ENCODE measurements at places on chromosomes 5 and 9. TPM values are rescaled to one million over a fixed set of nuclear protein-coding genes. Genes with fewer than 3 reads are reported as not detected.

DNA sequence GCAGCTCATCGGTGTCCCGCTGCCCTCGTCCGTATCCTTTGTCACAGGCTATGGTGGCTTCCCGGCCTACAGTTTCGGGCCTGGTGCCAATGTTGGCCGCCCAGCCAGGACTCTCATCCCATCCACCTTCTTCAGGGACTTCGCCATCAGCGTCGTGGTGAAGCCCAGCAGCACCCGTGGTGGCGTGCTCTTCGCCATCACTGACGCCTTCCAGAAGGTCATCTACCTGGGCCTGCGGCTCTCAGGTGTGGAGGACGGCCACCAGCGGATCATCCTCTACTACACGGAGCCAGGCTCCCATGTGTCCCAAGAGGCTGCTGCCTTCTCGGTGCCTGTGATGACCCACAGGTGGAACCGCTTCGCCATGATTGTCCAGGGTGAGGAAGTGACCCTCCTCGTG lies 41.9 kb downstream of the COL15A1 start:
- H3K27me3 ChIP-seq: no peaks in the 10 kb centered on the region
- no peaks in the 10 kb centered on the region for H3K36me3 ChIP-seq
- H3K4me1 ChIP-seq: no peaks in the 10 kb centered on the region
- DNase-seq: no peak

GRCh38 chr5:180631549-180632383 lies 17.6 kb downstream of the FLT4 start:
- H3K36me3 ChIP-seq: no peaks in the 10 kb centered on the region
- no peak overlapping the region for H3K27ac ChIP-seq

DNA sequence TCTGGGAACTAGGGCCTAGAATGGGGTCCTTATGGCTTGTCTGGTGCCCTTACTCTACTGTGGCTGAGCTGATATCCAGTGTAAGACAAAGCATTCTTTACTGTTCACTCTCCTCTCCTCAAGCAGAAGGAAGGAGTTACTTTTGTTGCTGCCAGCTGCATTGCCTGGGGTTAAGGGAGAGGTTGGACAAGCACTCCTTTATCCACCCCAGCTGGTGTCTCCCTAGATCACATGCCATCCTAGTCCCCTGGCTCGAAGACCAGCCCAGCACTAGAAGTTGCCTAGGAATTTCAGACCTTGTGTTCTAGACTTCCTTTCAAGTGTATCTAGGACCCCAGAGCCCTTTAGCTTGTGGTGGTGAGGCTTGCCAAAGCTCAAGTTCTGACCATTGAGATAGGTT lies 1051.5 kb upstream of the C9orf72 start:
- no peak overlapping the region for H3K27ac ChIP-seq
- no peak overlapping the region for H3K4me3 ChIP-seq
- H3K36me3 ChIP-seq: no peaks in the 10 kb centered on the region
- no peak for DNase-seq

DNA sequence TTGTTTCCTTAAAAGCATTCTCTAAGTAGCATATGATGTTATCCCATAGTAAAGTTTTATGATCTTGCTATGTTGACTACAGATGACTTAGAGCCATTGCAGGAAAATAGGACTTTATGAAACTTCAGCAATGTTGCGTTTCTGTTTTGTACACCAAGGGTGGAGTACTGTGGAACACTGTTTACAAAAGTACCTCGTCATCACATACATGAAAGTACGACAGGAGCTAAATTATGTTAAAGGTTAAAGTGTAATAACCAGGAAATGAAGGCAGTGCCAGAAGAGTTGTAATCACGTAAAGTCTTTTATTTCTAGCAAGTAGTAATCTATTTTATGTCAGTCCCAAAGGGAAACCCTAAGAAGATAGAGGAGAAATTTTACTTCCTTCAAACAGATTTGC lies 50.9 kb downstream of the C9orf85 start:
- H3K36me3 ChIP-seq: peaks cover 6% of the 10 kb centered on the region
- no peaks in the 10 kb centered on the region for H3K27me3 ChIP-seq
- H3K4me1 ChIP-seq: no peaks in the 10 kb centered on the region
- no peak for DNase-seq
- H3K27ac ChIP-seq: no peak overlapping the region

- H3K4me3 ChIP-seq: no peak overlapping the region
- no peak for DNase-seq
- H3K4me1 ChIP-seq: peaks cover 5% of the 10 kb centered on the region
- H3K27me3 ChIP-seq: peaks cover 36% of the 10 kb centered on the region
- no peaks in the 10 kb centered on the region for H3K36me3 ChIP-seq
These were observed 28.7 kb upstream of the PDE8B start for GRCh38 chr5:77181596-77182304.

Gene SLC28A3
- total RNA-seq: not detected

DNA sequence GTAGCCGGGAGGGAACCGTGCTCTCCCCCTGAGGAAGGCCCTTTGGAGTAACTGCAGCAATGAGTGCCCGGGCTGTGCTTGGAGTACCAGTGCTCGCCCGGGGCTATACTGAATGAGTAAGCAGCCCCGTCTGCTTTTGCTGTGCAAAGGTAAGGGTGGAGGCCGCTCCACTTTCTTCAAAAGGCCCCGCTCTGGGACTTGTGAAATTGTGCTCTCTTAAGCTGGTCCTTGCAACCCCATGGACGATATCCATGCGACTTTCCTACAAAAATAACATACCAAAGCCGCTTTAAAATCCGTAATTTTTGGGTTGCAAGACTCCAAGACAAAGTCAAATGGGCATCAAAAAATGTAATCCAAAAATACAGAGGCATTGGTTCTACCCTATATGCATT lies 578 bp upstream of the TNFAIP8 start:
- peak; percentile 63 for DNase-seq
- H3K4me1 ChIP-seq: peaks cover 87% of the 10 kb centered on the region
- H3K36me3 ChIP-seq: peaks cover 20% of the 10 kb centered on the region
- H3K4me3 ChIP-seq: peak overlapping the region; percentile 61

Gene SPAAR
- not detected for total RNA-seq

DNA sequence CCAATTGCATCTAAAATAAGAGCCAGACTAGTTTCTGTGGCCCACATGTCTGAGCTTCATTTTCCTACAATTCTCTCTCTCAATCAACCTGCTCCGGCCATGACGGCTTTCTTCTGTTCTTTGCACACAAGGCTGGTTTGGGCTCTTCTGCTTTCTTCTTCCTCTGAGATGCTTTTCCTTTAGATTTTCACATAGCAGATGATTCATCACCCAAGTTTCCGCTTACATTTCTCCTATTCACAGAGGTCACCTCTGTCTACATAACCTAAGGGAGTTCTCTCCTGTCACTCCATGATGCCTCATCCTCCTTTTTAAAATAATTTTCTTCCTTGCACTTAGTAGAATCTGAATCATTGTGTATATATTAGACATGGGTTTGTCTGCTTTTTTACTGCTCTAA lies 334.6 kb upstream of the TUSC1 start:
- H3K4me3 ChIP-seq: no peak overlapping the region
- H3K36me3 ChIP-seq: no peaks in the 10 kb centered on the region
- H3K27ac ChIP-seq: no peak overlapping the region
- H3K4me1 ChIP-seq: no peaks in the 10 kb centered on the region
- H3K27me3 ChIP-seq: no peaks in the 10 kb centered on the region

DNA sequence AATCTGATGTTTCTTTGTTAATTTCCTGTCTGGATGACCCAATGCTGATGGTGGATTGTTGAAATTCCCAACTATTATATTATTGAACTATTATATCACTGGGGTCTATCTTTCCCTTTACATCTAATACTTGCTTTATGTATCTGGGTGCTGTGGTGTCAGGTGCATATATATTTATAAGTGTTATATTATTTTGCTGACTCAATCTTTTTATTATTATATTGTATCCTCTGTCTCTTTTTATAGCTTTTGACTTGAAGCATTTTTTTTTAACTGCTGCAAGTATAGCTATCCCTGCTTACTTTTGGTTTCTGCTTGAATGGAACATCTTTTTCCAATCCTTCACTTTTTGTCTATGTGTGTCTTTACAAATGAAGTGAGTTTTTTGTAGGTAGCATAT lies 255.9 kb downstream of the RAB3C start:
- no peak overlapping the region for H3K27ac ChIP-seq
- no peak overlapping the region for H3K4me3 ChIP-seq
- no peaks in the 10 kb centered on the region for H3K27me3 ChIP-seq
- no peak for DNase-seq

DNA sequence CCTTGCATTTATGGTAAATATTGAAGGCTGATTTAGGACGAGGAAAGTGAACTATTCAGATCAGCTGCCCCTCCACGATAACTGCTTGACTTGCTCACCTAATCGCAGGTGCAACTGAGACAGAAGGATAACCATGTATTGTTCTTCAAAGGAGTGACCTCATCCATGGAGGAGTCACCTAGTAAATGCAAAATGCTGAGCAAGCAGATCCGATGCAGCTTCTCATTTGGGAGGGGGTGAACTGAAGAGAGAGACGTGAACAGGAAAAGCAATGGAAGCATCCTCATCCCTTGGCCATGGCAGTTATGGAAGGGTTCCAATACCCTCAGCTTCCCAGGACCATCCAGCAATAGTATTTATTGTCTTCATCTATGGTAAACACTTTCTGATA lies 47.5 kb downstream of the RASGRF2 start:
- H3K4me3 ChIP-seq: peak overlapping the region; percentile 50
- H3K4me1 ChIP-seq: peaks cover 62% of the 10 kb centered on the region
- H3K27me3 ChIP-seq: no peaks in the 10 kb centered on the region
- peak; percentile 18 for DNase-seq
- H3K27ac ChIP-seq: peak overlapping the region; percentile 78

GRCh38 chr5:140196115-140196814 lies 21.3 kb downstream of the CYSTM1 start:
- no peak overlapping the region for H3K27ac ChIP-seq
- DNase-seq: no peak
- H3K27me3 ChIP-seq: no peaks in the 10 kb centered on the region
- H3K36me3 ChIP-seq: no peaks in the 10 kb centered on the region
- H3K4me1 ChIP-seq: peaks cover 2% of the 10 kb centered on the region

DNA sequence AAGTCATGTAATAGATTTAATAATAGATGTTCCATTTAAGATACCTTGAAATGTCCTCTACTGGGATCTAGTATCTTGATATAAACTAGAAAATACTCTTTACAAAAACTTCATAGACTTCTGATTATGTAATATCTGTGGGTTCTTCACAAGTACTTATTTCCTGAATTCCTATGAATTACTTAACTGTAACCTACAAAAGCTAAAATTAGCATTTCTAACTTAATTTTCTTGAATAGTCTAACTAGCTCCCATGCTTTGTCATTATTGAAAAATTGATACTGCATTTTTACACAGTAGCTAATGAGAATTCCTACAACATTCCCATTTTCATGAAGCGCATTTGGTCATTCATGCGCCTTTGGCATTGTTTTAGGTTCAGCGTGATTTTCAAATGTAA lies 1828.2 kb downstream of the MAT2B start:
- H3K27ac ChIP-seq: no peak overlapping the region
- H3K4me3 ChIP-seq: no peak overlapping the region
- H3K36me3 ChIP-seq: no peaks in the 10 kb centered on the region
- no peaks in the 10 kb centered on the region for H3K4me1 ChIP-seq
- H3K27me3 ChIP-seq: no peaks in the 10 kb centered on the region

DNA sequence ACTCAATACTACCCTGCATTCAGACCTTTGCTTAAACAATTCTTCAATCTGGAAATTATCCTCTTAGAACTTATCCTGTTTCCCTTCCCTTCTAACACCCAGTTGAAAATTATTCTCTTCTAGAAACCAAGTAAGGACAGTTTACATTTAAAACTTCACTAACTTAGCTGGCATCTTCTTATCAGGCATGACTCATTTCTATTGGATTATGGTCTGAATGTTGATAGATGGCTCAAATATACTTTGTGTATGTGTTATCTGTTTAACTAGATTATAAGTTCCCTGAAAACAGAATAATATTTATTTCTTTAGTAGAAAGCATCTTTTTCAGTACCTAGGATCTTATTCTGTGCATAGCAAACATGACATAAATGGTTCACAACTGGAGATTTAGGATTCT lies 161.9 kb downstream of the PPP2R2B start:
- no peak overlapping the region for H3K4me3 ChIP-seq
- no peak for DNase-seq
- no peaks in the 10 kb centered on the region for H3K27me3 ChIP-seq
- no peak overlapping the region for H3K27ac ChIP-seq

Gene TAF11L5
- not detected for total RNA-seq

GRCh38 chr5:63923914-63924313 lies 38.3 kb downstream of the HTR1A start:
- H3K4me1 ChIP-seq: no peaks in the 10 kb centered on the region
- DNase-seq: no peak
- no peaks in the 10 kb centered on the region for H3K27me3 ChIP-seq
- no peak overlapping the region for H3K4me3 ChIP-seq
- H3K36me3 ChIP-seq: no peaks in the 10 kb centered on the region
- no peak overlapping the region for H3K27ac ChIP-seq

DNA sequence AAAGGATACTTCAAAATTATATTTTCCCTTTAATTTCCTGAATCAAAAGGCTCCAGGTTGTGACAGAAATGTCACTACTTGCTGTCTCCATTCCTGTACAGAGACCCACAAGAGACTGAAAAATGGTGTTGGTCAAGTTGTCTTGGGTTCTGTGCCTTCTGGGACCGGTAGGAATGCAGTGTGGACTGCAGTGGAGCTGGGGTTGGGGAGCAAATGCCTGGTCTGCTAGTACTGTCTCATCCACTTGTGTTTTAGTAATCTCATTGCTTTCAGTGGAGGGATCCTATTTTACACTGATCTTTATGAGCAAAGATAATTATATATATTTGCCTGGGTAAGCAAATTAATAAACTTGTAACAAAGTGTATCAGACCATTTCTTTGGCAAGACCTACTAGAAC lies 24.2 kb upstream of the CATSPER3 start:
- H3K4me1 ChIP-seq: no peaks in the 10 kb centered on the region
- no peak overlapping the region for H3K4me3 ChIP-seq
- no peak for DNase-seq
- no peaks in the 10 kb centered on the region for H3K36me3 ChIP-seq
- H3K27ac ChIP-seq: no peak overlapping the region

DNA sequence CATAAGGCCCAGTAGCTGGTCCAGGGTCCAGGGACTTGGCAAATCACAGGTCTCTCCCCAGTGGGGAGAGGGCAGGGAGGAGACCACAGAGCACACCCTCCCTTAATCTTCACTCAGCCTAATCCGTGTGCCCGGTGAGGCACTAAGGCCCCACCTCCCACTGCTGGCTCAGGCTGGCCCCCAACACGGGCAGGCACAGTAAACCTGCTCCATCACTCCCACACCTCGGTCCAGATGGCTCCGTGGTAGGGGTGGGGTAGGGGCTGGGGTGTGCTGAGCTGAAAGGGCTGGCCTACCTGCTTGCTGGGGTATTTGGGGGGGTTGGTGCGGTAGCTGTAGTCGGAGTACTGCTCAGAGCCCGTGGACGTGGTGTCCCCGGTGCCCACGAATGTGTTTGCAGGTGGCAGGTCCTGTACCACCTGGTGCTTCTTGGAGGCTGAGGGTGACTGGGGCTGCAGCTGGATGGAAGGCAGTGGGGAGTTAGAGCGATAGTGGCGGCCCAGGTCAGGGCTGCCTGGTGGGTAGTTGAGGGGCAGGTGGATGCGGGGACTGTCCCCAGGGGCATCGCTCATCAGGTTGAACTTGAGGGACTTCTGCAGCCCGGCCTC lies 15.2 kb downstream of the PCDH1 start:
- no peaks in the 10 kb centered on the region for H3K27me3 ChIP-seq
- H3K36me3 ChIP-seq: no peaks in the 10 kb centered on the region
- no peak for DNase-seq
- no peaks in the 10 kb centered on the region for H3K4me1 ChIP-seq

- no peak for DNase-seq
- H3K36me3 ChIP-seq: no peaks in the 10 kb centered on the region
- peaks cover 15% of the 10 kb centered on the region for H3K4me1 ChIP-seq
- no peak overlapping the region for H3K27ac ChIP-seq
These were observed 1.0 kb upstream of the DAB2IP start for GRCh38 chr9:121650217-121651007.

Gene IL4
- total RNA-seq: not detected

Gene PCDHGA10
- total RNA-seq: not detected

Gene SAXO1
- 0.34 TPM for total RNA-seq

All from CD4-positive, alpha-beta T cell (primary cell).